ENCODE measurements at places on chromosomes 11 and 22.

DNA sequence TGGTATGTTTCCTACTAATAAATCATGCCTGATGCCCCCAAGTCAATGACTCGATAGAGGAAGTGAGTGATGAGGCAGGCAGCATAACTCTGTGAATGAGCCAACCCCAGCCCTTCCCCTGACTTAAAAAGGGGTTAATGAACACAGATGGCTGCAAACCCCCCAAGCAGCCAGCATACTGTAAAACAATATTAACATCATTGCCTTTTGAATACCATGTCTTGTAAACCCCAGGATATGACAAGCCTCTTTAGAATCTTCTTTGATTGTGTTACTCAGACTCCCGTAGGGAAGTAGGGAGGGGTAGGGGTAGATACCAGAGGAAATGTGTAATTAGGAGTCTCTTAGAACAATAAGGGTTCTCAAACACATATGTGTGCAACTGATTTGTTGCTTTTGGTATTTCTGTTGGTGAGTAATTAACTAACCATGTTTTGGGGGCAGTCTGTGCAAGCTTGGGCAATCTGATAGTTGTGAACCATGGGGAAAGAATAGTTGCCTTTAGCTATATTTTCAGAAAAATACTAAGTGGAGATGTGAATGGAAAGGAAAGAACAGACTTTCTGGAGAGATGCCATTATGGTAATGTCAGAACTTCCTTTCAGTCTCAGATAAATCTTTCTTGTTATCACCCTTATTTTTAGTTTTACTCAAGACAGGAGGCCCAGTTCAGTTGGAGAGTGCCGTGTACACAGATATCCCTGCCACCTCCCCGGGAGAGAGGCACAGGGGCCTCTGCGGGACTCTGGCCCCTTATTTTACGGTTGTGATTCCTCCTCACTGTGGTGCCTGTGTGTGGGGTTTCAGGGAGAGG lies 701.8 kb downstream of the NTM start:
- no peak for DNase-seq

GRCh38 chr11:2987881-2988861 lies 4.0 kb downstream of the NAP1L4 start:
- no peak for DNase-seq

DNA sequence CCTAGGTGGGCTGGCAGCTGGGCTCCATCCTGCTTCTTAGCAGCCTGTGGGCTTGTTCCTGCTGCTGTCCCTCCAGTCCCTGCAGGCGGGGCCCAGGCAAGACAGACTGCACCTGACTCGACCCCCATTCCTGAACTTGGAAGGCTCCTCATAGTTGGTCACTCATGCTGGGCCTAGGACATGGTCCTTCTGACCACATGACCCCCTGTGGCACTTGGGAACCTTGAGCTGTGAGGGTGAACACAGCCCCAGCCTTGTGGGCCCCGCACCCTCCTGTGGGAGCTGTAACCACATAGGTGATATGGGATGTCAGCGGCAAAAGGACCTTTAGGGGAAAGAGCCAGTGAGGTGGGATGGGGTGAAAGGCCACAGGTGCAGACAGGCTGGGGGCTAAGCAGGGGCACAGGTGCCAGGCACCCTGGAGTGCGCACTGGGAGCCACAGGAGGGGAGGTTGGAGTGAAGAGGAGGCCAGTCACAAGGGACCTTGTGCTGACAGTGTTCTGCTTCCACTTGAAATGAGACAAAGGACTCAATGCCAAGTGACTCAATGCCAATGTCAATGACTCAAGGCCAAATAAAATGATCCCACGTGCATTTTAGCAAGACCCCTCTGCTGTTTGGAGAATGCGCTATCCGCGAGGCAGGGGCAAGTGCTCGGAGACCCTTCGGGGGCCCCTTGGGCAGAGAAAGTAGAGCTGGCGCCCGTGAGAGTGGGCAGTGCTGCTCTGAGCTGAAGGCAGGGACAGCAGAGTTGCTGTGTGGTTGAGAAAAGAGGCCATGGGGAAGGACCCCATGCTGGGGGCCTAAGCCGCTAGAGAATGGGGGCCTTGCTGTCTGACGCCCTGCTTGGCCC lies 90.7 kb downstream of the MORC2 start:
- DNase-seq, result no peak

- no peak for DNase-seq
Observed at GRCh38 chr11:10658621-10659338, 34.8 kb downstream of the IRAG1 start.

DNA sequence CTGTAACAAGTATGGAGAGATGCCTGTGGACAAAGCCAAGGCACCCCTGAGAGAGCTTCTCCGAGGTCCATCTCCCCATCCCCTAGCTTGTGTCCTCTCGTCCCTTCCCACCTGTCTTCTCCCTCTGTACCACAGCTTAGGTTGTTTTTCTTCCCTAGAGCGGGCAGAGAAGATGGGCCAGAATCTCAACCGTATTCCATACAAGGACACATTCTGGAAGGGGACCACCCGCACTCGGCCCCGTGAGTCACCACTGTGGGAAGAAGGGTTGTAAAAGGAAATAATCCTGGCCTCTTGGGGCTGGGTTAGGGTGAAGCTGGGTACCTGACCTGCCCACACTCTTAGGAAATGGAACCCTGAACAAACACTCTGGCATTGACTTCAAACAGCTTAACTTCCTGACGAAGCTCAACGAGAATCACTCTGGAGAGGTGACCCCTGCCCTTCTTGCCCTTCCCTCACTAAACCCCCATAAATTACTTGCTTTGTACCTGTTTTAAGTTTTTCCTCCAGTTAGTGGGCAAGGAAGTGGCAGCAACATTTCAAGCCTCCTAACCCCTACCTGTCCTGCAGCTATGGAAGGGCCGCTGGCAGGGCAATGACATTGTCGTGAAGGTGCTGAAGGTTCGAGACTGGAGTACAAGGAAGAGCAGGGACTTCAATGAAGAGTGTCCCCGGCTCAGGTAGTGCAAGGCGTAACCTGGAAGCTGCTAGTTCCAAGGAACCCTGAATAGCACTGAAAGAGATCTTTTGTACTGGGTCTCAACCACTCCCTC lies 3.1 kb downstream of the TAF10 start:
- no peak for DNase-seq

- no peak for DNase-seq
Observed at GRCh38 chr22:27252282-27253049, 549.1 kb downstream of the MN1 start.

All from cortex of kidney (tissue), 1 donor.